Femur (tissue), 1 donor: ENCODE measurements at places on chromosomes 7 and 10.

- DNase-seq, result no peak
Measured at GRCh38 chr10:122957474-122957873, 3.4 kb upstream of the C10orf88 start.

DNA sequence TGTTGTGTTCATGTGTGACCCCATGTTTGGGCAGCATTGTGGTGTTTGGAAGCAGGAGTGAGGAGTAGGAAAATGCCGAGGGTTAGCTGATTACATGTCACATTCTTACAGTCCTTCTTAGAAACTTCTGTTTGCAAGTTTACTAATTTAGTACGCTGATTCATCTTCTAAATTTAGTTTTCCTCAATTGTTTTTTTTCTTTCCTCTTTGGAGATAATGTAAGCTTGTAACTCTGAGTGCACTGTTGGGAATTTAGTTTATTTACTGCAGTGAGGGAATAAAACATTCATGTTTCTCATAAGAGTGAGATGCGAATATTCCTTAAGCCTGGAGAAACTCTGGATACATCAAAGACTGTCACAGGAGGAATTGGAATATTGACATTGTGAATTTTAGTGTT is 135.0 kb downstream of the NT5C2 start:
- no peak for DNase-seq

DNA sequence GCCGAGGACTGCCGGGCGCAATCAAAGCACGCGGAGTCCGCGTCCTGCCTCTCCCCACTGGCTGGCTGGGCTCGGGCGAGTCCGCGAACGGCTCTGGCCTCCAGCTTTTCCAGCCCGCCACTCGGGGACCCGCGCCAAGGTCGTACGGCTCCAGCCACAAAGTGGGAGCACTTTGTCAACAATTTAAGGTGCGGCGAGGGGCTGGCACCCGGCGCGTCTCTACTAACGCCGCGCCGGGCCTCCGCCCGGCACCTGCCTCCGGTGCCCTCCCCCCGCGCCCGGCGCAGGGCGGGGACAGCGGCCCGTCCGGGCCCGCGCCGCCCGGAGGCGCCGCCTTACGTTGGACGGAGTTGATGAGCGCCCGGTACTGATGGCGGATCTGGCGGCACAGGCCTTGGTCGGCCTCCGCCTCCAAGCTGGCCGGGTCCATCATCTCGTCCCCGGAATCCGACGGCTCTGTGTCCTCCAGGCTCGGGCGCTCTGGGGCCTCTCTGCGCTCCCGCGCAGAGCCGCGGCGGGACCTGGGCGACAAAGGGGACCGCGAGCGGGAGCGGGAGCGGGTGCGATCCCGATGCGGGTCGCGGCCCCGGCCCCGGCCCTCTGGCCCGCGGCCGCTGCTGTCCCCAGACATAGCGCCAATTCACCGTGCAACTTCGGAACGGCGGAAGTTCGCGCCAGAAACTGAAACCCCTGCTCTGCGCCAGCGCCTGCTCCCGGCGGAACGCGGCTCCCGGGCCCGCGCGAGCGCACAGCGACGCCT is at the start of gene NSMCE4A:
TSS of gene NSMCE4A (minus strand) at position 683 of the 760 bp plus-strand sequence. CDS start at position 631, 52 bp downstream.
- DNase-seq, result peak; percentile 85

- no peak for DNase-seq
Measured at GRCh38 chr10:83225781-83226180, 913.5 kb upstream of the GHITM start.

DNA sequence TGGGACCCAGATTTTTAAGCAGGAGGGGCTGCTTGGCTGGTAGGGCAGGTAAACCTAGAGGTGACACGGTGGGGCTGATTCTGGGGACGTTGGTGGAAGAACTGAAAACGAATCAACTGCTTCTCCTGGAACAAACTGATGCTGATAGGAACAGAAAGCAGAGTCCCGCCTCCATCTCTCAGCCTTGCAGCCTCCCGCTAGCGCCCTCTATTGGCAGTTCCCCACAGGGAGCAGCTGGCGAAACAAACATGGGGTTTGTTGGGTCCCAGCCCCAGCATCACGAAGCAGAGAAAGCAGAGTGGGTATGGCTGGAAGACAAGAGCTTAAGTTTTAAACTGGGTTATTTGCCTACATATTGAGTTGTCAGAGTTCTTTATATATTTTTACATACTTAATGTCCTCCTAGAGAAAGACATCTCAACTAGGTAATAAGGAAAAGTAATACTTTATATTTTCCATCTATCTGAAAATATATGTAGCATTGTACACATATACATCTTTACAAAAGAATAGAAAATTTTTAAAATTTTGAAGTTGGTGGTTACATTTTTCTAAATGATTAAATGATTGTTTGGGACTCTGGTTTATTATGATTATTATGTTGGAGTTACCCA is 42.3 kb upstream of the FOXI2 start:
- DNase-seq, result no peak

GRCh38 chr7:100603726-100604027 is 1.5 kb downstream of the PCOLCE start:
- DNase-seq, result no peak

DNA sequence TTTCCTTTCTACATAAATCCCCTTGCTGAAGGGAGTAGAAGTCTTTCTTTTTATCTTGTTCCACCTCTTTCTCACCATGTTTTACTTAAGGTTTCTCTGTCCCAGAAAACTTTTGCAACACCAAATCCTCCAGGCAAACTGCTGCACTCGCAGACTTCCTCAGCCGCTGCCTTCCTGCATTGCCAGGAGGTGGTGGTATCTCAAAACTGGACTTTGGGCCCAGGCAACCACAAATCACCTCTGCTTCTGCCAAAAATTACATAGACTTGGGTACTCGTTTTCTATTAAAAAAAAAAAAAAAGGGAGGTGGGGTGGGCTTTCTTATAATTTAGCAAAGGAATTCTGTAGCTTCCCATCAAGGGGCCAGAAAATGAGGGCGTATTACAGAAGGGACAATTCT is 14.7 kb downstream of the INA start:
- no peak for DNase-seq

DNA sequence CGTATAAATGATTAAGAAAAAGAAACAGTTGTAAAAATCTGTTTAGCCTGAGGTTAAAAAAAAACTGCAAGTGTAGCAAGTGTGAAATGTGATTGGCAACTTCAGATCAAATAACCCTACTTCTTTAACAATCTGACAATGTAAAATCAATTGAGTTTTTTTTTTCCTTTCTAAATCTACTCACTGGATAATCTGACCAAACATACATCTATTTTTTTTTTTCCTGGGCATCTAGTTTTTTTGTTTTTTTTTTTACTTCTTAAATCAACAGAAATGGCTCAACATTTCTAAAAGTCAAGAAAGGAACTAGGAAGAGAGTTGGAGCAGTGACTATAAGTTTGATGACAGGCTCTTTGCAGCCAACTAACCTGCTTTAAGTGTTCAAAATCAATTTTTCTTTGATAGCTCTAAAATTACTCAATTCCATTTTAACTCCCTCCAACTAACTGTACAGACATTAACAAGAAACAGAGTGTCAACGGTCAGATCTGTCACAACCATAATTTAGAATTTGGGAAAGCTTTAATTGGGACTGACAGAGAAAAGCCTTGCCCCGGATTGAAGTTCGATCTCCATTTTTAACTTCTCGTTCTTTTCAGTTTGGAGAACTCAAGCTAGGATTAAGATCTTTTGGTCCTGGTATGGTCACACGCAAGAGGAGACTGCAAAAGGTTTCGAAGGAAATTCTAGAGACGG is 1.2 kb downstream of the ARL3 start:
- no peak for DNase-seq
